Ascending aorta (tissue), 2 donors: ENCODE measurements at places on chromosomes 7 and 10. TPM values are rescaled to one million over a fixed set of nuclear protein-coding genes. Genes with fewer than 3 reads are reported as not detected.

The SRRM3 gene
- total RNA-seq, result 3.4 TPM

- no peak for DNase-seq
Observed at GRCh38 chr7:102291056-102291915, 4.6 kb downstream of the SH2B2 start.

DNA sequence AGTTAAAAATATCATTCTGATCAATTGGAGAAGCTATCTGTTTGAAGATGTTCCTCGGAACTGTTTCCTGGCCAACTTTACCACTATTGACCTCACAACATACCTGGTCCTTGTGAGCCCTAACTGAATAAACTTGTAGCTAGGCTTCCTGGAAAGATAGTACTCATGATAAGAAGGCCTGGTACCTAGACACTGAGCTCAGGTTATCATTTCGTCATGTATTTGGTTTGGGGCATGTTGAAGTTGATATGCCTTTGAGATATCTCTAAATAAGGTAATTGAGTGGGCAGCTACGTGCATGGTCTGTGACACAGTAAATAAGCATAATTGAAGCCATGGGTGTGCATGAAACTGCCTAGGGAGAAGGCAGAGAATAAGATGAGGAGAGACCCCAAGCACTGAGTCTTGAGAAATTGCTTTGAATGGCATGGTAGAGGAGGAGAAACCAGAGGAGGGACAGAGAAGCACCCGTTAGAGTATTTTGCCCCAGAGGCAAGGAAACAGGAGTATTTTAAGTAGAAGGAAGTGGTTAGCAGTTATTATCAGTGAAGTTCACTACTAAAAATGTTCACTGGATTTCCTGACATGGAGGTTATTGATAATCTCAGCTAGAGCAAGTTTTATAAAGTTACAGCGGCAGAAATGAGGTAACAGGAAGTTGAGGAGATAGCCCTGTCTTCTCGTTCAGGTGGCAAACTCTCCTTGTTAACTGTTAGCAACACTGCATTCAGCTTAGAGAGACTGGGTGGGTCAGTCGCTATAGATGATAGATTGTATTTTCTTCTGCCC lies 55.6 kb downstream of the CC2D2B start:
- DNase-seq, result no peak

DNA sequence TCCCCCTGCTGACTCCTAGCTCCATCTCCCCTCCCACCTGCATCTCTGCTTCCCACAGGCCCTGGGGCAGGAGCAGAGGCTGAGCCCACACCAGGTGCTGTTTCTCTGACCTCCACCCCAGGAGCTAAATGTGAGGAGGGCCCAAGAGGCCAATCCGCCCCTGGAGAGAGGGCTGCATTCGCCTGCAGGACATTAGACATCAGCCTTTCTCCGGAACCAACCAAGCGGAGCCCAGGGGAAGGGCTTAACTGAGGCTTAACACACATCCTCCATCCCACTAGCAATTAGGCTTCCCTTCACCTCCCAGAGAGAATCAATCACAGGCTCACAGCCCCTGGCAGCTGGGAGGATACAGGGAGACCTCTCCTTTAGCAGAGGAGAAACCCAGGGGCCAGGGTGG lies 50.5 kb downstream of the SH3PXD2A start:
- DNase-seq, result no peak

GRCh38 chr10:88491314-88491713 lies 91.8 kb downstream of the RNLS start:
- DNase-seq, result no peak

DNA sequence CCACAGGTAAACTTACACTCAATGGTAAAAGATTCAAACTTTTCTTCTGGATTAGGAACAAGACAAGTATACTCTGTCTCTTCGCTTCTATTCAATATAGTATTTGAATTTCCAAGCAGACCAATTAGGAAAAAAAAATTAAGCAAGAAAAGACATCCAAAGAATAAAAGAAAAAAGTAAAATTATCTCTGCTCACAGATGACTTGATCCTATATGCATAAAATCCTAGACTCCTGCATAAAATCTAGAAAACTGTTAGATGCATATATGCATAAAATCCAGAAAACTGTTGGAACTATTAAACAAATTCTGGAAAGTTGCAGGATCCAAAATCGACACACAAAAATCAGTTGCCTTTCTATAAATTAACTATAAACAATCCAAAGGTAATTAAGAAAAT lies at the start of gene OR13A1:
Gene OR13A1 (minus strand): TSS at position 101 of the 400 bp plus-strand sequence. CDS start 11,186 bp downstream, outside the sequence.
- no peak for DNase-seq

The RBM20 gene
- 4.8 TPM for total RNA-seq

GRCh38 chr7:20651960-20652544 lies 36.6 kb downstream of the ABCB5 start:
- DNase-seq, result no peak

The RFC2 gene
- 37.7 TPM for total RNA-seq

DNA sequence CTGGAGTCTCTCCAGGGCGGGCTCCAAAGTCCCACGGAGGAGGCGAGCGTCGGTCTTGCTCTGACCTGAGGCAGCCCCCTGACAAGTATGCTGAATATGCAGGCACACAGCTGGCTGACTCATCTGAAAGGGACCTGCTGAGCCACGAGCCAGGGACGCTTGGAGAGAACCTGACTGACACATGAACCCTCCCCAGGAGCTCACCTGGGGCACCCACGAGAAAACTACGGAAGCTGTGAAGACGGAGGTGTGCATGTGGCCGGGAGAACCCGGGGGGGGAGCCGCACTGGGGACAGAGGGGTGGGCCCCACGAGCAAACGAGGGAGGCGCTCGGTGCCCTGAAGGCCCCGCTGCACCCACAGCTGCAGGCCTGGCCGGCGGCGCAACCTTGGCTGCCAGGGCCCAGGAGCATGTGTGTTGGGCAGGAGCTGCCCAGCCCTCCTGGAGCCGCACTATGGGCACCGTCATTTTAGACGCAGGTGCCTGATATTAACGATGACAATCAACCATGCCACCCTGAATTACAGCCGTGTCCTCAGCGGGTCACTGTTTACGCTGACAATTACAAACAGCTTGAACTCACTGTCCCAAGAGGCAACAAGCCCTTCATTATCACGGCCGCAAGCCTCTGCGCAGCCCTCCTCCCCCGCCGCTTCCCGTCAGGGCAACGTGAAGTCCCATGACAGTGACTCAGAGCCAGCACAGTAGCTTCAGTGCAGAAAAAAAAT lies 64.7 kb downstream of the DIP2C start:
- no peak for DNase-seq

The EXOSC1 gene
- total RNA-seq, result 11.3 TPM

- DNase-seq, result no peak
Observed at GRCh38 chr7:35749556-35749955, 51.3 kb upstream of the SEPTIN7 start.

The MICALL2 gene
- total RNA-seq, result 76.5 TPM

The POM121C gene
- total RNA-seq, result 12.1 TPM

DNA sequence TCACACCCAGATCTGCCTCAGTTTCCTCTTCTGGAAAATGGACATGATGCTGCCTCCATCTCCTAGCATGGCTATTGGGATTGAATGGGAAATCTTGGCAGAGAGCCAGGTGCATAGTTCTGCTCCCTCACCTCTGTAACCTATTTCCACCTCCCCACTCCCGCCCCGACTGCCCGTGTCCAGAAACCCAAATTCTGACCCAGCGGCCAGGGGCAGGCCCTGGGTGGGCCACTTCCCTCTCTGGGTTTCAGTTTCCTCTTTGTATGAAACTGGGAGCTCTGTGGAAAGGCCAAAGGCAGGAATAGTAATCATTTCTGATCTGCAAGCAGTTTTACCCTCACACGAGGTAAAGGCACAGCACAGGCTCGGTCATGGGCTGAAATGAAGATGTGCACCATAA lies 74.1 kb upstream of the DUSP5 start:
- no peak for DNase-seq

DNA sequence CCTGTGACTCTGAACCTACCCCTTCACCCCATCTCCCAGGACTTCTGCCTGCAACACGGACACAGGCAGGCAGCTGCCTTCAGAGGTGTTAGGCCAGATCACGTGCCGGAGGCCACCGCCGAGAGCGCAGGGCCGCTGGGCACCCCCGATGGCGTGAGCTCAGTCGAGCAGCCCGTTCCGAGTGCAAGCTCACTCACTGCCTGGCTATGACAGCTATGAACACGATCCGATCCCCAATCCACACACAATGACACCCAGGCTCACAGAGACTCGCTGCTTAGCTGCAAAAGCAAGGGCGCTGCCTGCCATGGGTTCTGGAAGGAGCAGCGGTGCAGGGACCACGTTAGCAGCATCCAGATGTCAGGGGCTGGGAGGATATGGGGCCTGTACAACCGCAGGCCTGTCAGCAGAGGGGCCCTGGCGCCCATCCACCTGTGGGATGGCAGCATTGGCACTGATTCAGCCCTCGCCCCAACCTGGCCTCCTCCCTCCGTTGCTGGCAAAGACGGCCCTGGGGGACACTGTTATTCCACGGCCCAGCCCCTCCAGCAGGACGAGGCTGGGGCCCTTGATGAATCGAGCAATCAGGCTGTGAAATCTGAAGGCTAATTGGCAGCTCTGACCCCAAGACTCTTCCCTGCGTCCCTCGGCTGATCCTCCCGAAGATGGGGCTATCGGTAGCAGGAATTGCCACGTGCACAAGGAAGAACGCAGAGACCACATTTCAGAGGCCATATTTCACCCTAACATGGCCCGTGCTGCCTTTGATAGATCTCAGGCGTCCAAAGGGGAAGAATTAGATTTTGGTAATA lies 230.1 kb downstream of the ELFN1 start:
- DNase-seq, result no peak

DNA sequence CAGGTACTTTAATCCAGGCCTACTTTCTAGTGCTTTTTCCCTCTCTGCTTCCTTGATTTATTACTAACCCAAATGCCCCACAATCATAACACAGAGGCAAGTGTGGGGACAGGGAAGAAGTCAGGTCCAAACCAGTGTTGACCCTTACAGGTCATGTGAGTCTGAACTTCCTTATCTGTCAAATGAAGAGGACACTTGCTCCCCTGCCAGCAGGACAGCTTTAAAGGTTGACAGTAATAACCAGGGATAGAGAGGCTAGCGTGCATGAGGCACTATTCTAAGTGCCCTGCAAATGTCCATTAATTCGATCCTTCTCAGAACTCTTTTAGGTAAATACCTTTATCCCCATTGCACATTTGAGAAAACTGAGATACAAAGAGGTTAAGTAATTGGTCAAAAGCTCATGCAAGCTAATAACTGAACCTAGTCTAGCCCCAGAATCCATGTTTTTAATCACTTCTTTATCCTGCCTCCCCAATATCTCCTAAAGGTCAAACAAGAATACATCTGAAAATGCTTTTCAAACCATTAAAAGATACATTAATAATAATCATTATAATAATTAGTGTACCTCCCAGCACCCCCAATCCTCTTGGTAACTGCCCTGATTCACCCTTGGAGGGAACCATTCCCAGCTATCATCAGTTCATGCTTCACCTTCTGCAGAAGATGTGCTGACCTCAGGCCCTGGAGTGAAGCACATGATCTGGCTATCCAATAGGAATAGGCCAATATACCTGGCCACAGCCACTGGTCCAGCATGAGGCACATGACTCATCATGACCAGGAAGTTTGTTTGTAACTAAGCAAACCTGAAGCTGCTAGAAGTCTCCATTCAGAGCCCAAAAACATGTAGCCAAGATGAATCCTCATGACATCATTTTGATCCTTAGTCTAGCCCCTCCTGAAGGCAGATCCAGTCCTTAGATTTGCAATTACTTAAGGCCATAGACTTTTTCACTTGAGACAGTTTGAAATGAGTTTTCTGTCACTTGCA lies 40.7 kb downstream of the SGMS1 start:
- DNase-seq, result no peak

GRCh38 chr10:97768322-97769315 lies 3.2 kb downstream of the SFRP5 start:
- no peak for DNase-seq

The TMEM176A gene
- total RNA-seq, result 31.5 TPM

- no peak for DNase-seq
Observed at GRCh38 chr10:29926693-29927048, 132.7 kb downstream of the JCAD start.

DNA sequence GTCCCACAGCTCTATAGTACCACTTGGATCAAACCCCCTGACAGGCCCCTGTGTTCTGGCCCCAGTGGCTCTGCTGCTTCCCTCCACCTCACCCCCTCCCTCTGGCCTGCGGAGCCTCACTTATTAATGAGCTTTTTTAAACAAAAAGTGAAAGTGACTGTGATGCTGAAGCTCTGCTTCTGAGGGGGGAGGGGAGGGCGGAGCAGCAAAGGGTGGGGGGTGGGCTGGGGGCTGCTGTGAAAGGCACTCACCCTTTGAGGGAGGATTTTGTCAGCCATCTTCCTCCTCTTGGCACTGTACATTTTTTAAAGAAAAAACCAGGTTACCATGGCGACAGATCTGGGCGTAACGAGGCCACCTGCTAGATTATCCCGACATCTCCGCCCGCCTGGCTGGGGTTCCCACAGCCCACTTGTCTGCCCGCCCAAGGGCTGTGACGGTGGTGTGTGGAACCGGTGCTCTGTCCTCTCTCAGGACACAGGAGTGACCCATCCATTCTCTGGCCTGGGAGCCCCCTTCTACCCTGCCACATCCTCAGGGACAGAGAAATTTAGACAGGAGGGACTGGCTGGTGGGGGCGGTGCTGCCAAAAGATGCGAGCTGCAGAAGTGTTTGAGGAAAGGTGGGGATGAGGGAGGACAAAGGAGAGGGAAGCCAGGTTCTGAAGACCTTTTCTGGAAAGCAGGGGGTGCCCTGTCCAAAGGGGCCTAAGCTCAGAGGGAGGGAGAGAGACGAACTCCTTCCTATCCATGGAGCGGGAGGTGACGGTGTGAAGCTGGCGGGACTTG lies 4.9 kb downstream of the SMARCD3 start:
- DNase-seq, result peak; percentile 60

- no peak for DNase-seq
Observed at GRCh38 chr10:59537501-59537900, 172.1 kb downstream of the SLC16A9 start.

DNA sequence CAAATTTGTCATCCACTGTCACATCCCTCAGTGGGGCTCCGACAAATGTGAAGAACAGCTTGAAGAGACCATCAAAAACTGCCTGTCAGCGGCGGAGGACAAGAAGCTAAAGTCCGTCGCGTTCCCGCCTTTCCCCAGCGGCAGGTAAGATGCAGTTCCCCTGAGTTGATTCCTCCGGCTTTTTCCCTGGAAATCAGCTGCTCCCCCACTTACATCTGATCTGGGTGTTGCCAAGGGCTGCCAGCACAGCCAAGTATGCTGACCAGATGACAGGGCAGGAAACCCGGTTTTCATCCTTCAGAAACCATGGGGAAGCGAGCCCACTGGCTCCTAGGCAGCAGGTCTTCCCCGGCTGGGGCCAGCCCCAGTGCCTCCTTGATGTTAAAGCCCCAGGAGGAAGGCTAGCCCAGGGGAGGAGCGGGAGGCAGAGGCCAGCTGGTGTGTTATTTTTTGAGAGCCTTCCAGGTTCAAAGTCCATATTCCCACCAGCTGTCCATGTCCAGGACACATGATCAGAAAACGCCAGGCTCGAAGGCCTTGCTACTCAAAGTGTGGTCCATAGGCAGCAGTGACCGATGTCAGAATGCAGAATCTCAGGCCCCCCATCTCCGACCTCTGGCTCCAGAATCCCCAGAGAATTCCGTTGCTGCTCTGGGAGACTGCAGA lies 23.4 kb downstream of the AIFM2 start:
- DNase-seq, result no peak

The CPVL gene
- total RNA-seq, result 15.2 TPM

DNA sequence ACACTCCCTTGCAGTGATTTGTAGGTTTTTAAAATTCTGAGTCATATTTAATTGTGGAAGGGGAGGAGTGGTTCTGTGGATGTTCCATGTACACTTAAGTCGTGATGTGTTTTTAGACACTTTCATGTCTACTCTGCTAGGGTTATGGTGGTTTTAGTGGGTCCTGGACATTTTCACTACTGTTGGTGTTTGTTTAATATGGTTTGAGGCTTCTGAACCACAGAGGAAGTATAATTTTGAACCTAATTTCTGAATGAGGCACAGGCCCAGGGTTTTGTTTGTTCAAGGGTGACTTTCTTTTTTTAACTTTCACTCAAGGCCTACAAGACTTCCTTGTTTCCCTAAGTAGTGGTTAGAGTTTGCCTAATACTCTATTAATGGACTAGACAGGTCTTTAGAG lies 13.3 kb downstream of the SLC26A5 start:
- DNase-seq, result no peak
